Kidney glomerular epithelial cell (primary cell): ENCODE measurements at places on chromosomes 3 and 15.

DNA sequence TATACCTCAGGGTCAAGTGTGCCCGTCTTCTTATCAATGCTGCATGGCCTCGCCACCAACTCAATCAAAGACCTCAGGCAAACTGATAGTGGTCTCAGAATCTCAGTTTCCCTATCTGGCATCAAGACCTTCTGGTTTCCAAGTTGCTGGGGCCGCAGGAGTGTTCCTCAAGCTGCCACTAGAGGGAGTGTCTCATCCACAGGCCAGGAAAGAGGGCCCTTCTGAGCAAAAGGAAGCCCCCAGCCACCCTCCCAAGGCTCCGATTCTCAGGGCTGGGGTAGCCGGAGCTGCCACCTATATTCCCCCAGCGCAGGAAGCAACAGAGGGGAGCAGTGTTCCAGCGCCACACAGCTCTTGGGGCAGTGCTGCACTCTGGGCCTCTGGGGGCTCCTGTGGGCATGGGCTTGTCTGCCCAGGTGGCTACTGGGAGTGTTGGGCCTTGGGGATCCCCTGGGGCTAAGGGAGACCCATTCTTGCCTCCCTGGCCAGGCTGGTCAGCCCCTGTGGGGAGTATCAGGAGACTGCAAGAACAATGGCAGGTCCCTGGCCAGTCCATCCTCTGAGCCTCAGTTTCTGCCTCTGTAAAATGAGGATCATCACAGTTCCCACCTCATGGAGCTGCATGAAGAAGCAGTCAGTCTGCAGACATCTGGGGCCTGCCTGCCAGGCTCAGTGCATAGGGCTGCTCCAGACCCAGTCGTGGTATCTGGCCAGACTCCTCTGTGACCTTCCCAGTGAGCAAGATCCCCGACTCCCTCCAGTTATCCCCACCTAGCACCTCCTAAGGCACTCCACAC, 23.4 kb upstream of the SEC13 start:
- no peak for DNase-seq

DNA sequence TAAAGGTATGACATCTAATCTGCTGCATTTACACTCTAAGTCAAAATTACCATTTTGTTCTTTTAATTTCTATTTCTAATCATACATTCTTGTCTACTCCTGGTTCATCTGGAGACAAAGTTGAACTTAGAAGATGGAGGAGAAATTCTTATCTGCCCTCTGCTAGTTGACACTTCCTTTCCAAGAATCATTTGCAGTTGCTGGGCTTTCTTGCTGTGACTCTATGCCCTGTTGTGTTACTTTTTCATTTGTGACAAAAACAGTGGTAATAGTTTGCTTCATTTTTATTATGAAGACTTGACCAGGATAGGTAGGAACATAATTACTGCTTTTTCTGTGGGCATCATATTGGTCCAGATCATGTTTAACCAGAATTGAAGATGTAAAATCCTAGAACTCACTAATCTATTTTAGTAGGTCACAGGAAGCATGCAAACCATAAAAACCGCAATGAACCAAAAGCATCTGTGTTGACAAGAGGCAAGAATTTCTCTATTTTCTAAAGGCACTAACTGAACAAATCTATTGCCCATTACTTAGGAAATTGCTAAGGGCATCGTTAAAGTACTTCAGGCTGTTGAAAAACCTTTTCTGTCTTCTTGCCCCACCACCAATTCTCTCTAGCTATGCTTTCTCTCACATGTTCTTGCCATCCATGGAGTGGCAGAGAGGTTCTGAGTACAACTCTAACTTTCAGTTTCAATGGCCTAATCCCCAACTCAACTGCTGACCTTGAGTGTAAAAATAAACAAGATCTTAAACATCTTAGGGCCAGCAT, 4.2 kb upstream of the CCR2 start:
- DNase-seq = no peak

DNA sequence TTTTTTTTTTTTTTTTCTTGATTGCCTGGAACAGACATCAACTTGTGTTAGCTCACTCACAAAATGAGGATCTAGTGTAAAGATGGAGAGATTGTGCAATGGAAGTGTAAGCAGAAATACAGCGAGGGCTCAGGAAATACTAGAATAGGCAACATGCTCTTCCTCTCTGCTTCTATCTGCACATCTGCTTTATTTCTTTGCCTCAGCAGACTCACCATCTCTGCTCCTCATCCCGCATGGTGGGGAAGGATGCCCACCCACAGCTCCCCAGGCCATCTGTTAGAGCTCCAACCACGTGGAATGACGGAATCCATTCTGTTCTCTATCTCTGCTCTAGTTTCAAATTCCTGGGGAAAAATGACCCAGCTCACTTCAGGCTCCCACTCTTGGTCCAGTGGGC, 128.0 kb upstream of the ADAMTS9 start:
- DNase-seq = no peak

GRCh38 chr3:23385327-23385726, 182.2 kb downstream of the UBE2E2 start:
- DNase-seq = no peak

DNA sequence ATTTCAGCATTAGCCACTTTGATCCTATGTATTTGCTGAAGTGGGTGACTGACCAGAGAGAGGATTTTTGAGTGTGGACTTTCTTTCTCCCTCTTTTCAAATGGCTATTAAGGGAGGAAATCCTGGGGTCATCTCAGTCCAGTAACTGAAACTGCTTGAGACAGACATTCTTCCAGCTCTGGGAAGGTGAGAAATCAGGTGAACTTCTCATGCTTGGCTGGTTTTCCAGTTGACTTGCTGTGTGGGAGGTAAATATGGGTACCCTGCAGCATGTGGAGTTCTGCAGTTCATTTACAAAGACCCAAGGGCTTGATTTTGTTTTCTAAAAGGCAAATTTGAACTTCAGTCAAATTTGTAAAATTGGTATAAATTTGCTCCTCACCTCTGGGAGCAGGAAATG, 461.1 kb upstream of the TBL1XR1 start:
- DNase-seq = peak; percentile 79

DNA sequence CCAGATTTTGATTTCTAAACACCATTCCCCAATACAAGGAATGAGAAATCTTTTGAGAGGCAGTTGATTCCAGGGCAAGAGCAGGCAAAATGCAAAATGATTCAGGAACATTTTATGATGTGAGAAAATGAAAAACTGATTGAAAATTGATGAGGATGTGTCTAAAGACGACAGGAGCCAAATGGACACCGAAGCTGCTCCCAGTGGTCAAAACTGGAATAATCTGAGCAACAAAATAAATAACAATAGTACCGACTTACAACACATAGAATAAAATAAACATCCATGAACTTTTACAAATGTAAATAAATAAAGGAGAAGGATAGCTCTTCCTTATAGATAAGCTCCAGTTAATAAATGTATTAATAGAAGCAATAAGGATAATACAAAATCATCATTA, 186.8 kb downstream of the OCA2 start:
- no peak for DNase-seq

GRCh38 chr3:44208086-44208485, 33.6 kb upstream of the TOPAZ1 start:
- DNase-seq = peak; percentile 2

GRCh38 chr3:169880576-169881250, 11.0 kb upstream of the LRRC31 start:
- DNase-seq = no peak

DNA sequence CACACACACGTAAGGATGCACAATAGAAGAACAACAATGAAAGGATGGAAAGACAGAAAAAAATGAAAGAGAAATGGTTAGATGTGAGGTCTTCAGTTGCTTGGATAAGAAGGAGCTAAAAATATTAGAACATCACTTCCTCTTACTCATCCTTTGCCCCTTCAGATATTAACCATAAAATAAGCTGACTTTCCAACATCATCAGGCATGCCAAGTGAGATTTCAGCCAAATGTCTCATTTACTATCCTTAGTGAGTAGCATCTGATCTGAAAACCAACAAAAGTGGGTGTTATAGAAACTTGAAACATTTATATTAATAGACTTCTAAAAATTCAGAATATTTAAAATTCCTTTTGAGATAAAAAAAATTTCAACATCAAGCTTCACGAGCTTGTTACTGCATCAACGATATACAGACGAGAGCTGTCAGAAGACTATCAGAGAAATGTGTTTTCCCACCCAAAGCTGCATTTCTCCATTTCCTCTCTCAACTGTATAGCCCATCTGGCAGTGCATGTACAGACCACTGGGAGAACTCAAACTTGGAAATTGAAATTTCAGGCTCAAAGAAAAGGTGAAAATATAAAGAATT, 25.4 kb upstream of the LSAMP start:
- DNase-seq = no peak

DNA sequence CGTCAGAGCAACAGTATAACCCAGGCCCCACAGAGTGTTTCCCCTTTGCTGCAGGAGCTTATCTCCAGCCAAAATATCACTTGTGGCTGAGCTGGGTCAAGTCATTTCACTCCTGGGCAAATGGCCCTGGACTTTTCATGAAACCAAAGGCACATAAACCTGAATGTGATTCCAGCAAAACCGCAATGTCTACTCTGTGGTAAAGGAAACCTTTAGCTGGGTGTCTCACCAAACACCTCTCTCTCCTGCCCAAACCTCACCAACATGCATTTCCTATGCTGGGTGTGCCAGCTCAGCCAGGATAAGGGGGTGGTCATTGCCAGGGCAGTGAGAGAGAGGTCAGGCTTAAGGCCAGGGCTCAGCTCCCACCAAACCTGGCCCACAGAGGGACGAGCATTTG, 67.4 kb downstream of the GTPBP8 start:
- DNase-seq = no peak

GRCh38 chr15:100529556-100529955, 806 bp upstream of the CERS3 start:
- no peak for DNase-seq

- DNase-seq = no peak
These were observed 70.5 kb upstream of the ITGA11 start for GRCh38 chr15:68502398-68502901.

- DNase-seq = peak; percentile 71
These were observed 8.4 kb downstream of the ACOX2 start for GRCh38 chr3:58528629-58529028.

GRCh38 chr3:9866639-9867038, 13.4 kb downstream of the CIDEC start:
- no peak for DNase-seq

DNA sequence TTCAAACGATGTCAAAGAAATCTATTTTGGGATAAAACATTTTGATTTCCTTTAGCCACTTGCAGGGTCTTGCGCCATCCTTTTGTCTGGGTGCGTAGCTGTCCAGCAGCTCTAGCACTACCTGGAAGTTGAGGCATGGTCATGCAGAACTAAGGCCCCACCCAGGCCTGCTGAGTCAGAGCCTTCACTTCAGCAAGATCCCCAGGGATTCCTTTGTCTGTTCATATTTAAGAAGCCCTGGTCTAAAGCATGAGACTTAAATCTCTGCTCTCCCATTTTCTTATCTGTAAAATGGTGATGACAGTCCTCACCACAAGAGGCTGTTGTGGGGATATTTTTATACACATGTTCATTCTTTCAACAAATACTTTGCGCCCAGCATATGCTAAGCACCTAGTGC, 99.0 kb upstream of the CTDSPL start:
- no peak for DNase-seq

DNA sequence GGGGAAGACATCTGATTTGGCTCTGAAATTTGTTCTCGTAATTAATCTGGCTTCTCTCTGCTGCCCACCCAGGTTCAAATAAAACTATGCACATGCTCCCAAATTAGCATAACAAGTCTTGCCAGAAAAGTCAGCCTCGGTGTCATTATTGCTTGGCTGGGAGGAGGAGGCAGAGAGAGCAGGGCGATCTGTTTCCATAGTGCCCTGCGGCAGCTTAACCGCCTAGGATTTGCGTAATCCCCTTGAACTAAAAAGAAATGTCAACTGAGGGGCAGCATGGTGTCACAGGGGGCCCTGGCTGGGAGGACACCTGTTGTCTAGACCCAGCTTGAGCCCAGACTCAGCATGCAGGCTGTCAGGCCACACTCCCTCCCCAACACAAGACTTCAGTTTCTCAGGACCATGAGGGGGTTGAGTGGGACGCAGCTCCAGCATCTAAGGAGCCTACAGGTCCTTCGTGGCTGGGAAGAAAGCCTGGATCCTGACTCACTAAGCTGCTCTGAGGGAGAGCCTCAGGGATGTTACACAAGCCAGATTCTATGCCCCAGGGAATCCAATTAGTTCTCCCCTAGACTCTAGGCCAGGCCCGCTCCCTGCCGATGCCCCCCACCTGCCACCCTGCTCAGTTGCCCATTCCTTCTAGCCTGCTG, 17.3 kb downstream of the MRPS11 start:
- DNase-seq = no peak

DNA sequence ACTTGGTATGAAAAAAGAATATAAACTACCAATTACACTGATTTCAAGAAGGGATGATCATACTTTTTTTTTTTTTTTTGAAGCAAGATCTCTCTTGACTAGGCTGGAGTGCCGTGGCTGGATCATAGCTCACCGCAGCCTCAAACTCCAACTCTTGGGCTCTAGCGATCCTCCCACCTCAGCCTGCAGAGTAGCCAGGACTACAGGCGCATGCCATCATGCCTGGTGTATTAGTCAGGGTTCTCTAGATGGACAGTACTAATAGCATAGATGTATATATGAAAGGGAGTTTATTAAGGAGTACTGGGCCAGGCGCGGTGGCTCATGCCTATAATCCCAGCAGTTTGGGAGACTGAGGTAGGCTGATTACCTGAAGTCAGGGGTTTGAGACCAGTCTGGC, 11.5 kb upstream of the SEC11A start:
- no peak for DNase-seq

- DNase-seq = peak; percentile 74
These were observed 17.7 kb downstream of the CRTAP start for GRCh38 chr3:33131331-33132018.

- DNase-seq = no peak
These were observed 15.1 kb downstream of the MYO5C start for GRCh38 chr15:52280326-52281084.

DNA sequence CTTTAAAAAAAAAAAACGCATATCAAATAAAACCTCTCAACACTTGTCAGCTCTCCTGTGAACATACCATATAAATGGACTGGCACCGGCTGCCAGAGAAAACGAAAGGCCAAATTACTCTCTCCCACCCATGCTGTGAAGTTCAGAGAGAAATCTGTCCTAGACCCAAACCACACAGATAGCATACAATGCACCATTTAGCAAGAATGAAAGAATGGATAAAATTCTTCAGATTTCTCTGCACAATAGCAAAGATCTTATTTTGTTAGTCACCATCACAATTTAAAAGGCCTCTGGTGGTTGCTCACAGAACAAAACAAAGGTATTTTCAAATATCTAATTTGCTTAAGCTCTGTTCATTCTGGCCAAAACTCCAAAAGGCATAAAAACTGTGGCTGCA, 93.9 kb upstream of the BHLHE40 start:
- peak; percentile 44 for DNase-seq

DNA sequence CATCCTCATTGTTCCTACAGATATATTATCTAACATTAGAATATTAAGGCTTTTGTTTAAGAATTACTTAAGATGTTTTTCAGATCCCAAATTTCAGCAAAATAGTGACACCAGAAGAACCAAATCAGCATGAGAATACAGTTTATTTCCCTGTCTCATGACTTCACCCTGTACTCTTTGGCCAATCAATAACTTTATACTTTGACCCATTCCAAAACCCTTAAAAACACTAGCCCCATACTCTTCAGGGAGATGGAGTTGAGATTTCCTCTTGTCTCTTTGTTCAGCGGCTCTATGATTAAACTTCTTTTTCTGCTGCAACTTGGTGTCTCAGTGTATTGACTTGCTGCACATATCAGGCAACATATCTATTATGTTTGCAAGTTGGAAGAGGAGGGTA, 207.7 kb downstream of the ZBBX start:
- DNase-seq = no peak
